Renal cortical epithelial cell (primary cell): ENCODE measurements at places on chromosomes 11 and 22.

GRCh38 chr11:82775736-82776346, 42.2 kb upstream of the FAM181B start:
- DNase-seq = peak; percentile 37

DNA sequence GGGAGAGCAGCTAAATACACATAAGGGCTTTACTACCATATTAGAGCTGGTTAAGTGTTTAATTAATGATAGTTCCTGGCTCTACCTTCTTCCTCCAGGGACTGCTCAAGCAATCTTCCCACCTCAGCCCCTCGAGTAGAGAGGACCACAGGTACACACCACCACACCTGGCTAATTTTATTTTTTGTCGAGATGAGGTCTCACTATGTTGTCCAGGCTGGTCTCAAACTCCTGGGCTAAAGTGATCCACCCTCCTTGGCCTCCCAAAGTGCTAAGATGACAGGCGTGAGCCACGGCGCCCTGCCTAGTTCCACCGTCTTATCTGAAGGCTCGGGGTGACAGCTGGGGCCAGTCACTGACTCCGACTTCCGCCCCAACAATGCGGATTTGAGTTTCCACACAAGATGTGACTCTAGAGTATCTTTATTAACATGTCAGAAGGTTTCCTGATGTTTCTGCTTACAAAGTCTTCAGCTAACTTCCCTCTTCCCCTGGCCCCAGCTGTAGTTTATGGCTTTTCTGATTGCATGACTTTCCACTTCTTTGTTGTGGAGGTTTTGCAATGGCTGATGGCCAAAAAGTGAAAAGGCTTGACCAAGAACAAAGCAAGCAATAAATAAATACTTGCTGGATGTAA, 16.8 kb downstream of the TPST2 start:
- peak; percentile 55 for DNase-seq

DNA sequence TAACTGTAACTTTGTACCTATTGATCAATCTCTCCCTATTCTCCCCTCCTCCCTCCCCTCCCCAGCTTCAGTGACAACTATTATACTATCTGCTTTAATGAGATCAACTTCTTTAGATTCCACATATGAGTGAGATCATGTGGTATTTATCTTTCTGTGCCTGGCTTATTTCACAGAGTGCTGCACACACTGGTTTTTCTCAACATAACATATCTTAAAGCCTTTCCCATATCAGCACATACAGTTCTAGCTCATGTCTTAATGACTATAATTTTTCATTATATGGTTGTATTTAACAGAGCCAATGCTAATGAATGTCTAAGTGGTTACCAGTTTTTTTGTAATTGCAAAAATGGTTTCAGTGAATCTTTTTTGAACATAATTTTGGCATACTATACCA, 340.3 kb upstream of the DDI1 start:
- no peak for DNase-seq

GRCh38 chr11:65698205-65698604, 13.8 kb upstream of the KAT5 start:
- no peak for DNase-seq

DNA sequence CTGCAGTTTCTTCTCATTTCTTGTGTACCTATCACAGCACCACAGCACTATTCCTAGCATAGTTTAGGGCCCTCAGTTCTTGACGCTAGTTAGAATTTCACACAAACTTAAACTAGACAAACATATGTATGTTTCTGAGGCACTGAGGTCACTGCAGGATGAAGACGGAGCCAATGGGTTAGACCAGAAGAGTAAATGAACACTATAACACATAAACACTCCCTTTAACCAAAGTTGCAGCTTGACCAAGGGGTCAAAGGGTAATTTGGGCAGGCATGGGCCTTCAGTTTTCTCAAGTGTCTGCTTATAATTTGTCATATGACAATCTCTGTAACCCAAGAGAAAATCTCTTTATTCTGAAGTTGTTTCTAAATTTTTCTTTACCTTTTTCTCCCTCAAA, 12.9 kb upstream of the HBE1 start:
- no peak for DNase-seq

DNA sequence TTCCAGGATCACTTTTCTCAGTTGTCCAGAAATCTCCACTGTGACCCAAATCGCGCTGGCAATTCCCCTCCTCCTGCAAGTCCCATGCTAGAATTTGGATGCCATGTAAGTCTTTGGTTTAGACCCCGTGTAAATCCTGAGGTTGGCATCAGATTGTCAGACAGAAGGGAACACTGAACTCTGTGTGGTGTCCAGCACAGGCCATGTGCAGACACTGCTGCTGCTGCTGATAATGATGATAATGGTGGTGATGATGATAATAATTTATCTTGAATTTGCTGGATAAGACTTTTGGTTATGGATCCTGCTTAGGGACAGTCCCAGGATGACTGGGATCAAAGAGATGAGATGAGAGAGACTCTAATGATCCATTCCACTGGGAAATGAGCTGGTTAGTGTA, 45.0 kb downstream of the RPUSD4 start:
- no peak for DNase-seq

DNA sequence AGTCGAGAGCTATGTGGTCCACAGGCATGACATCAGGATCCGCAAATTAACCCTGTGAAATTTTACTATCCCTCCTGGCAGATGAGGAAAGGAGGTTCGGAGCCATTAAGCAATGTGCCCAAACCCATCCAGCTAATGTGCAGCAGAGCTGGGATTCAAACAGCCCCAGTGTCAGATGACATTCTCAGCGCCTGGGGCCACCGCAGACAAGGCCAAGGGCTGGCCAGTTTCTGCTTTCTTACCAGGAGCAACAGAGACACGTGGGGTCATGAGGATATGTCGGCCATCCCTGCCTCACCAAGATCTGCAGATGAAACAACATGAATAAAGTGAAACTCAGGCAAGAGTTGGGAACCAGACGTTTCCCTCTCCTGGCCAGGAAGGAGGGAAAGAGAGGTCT, 110.2 kb downstream of the TENM4 start:
- DNase-seq = no peak

- no peak for DNase-seq
Measured at GRCh38 chr11:44450295-44450932, 115.0 kb upstream of the CD82 start.

GRCh38 chr11:63765688-63766241, 2.8 kb downstream of the ZFTA start:
- DNase-seq = no peak

GRCh38 chr11:76107971-76108370, 98.3 kb downstream of the WNT11 start:
- DNase-seq = no peak

DNA sequence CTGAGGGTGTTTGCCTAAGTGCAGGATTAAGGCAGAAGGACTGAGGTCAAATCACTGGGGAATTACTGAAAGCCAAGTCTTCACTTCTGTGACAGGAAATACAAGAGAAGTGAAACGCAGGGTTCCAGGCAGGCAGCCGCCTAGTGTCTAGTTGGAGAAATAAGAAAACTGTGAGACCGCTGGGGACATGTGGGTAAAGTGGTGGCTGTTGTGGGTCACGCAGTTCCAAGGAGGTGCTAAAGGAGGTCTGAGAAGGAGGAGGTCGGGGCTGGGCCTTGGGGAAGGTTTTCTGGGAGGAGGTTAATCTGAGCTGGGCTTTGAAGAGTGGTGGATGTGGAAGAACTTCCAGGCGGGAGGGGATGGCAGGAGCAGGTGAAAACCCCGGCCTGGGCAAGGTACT, 11.2 kb downstream of the MCM5 start:
- no peak for DNase-seq

DNA sequence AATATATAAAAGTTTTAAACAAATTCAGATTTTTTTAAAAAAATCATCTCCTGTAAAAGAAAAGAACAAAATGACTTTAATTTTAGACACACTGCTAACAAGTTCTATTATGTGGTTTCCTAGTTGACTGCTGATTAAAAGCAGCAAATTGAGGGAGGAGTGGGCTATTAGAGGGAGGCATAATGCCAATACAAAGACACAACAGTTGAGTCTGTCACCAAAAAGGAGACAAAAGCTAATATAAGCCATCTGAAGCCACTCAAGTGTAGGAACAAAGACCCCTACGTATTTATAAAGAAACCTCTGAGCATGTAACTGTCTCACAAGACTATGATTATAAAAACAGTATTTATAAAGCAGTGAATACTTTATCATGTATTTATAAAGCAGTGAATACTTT, 28.6 kb downstream of the TMEM123 start:
- DNase-seq = no peak

GRCh38 chr11:121127809-121128208, 26.8 kb downstream of the TECTA start:
- no peak for DNase-seq

- DNase-seq = peak; percentile 98
Measured at GRCh38 chr11:132064987-132065620, 694.7 kb downstream of the NTM start.

GRCh38 chr11:134358165-134358855, 26.5 kb downstream of the GLB1L2 start:
- DNase-seq = no peak

DNA sequence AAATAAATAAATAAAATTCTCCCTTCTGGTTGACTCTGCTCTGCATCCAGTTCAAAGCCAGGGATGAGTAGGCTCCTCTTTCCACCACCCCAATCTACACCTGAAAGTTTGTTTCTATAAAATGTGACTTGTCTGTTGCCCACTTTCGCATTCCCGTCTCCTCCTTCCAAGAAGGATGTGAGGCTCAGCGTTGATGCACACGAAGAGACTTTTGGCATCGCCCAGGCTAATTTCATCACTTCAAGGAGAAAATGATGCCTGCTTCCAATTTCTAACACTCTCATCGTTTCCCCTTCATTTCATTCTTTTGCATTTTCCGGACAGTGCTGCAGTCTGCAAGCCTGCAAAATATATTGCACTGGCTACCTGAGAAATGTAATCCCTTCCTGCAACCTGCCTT, 3.9 kb downstream of the MPPED1 start:
- DNase-seq = no peak

DNA sequence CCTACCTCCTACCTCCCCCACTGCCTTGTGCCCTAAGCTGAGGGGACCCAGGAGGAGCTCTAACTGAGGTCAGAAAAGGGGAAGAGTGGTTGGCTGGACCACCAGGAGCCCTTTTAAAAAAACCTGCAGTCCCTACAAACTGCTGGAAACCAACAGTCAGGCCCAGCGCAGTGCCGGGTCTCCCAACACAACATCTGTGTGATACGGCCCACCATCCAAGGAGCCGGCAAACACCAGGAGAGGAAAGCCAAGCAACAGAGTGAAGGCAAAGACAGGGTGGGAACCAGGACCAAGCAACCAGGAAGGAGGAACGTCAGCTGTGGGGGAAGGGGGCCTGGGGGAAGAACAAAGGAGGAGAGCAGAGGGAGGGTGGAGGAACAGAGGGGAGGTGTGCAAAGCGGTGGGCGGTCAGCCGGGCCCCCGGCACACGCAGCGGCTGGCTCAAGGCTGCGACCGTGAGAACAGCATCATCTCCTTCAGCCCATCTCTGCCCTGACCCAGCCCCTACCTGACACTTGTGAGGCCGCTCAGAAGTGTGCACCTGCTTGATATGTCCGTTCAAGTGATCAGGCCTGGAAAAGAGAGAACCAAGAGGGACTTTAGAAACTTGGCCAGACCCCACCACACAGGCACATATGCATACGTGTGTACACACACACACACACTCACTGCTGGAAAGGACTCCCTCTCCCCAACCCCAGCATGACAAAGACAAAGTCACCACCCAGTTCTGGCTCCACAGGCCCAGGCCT, 3.6 kb downstream of the PATZ1 start:
- no peak for DNase-seq

- DNase-seq = no peak
Measured at GRCh38 chr11:126476977-126477376, 121.5 kb downstream of the ST3GAL4 start.

- DNase-seq = no peak
Measured at GRCh38 chr11:118450451-118450850, 14.2 kb downstream of the KMT2A start.

DNA sequence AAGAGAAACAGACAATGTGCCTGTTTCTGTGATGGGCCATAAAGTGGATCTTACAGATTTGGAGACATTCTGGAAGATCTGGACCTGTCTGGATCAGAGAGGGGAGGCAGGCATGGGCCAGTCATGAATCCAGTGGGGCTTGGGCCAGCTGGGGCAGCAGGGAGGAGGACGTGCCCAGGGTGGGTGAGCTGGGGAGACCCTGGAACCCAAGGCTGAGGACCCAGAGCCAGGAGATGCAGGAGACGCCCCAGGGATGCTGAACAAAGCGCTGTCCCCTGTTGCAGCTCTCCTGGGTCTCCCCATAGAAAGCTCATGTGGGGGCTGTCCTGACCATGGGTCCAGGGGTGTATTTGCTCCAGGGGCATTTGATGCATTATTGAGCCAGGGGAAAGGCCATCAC, 1.5 kb upstream of the APOBEC3A start:
- DNase-seq = no peak

DNA sequence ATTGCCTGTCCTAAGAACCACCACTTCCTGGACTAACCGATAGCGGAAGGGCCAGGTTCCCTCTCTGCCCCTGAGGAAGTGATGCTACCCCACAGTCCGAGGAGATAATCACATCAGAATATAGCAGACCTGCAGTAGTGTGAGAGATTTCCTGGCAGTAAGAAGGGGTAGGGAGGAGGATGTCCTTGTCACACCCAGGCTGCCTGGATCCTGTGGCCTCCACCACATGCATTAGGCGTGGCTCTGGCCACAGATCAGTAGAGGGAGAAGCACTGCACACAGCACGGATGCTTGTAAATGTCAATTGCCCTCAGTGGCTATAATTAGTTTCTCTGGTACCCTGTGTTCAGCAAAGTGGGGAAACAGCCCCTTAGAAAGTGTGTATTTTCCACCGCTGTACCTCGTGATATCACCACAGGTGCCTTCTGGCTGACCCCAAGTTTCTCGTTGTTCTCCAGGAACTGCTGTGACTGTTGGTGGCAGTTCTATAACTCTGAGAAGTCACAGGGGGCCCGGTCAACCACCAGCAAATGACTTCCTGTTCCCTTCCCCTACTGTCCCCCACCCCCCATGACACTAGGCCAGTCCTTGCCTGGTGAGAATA, 61.8 kb downstream of the UBASH3B start:
- no peak for DNase-seq

GRCh38 chr11:13861411-13861810, 101.1 kb upstream of the SPON1 start:
- no peak for DNase-seq

DNA sequence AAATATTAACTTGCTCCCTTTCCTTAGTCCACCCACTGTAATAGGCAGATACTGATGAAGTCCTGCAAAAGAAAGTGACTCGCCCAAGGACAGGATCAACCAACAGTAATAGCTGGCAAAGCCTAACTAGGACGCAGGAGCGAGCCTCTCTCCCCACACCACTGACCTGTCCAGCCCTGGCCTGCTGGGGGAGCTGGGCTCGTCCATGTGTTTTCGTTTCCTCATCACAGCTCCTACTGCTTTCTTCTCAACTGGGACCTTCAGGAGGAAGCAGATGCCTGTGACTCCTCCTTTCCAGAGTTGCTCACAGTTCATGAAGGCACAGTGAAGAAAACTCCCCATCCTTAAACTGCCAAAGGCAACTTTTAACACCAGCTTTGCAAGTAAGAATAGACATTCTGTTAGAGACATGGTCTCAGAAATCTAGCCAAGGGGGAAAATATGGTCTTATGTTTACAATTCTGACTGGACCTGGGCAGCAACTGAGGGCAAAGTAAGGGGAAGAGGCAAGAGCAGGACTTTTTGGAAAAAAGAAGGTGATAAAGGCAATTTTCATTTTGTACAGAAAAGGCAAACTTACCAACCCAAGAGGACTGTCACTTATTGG, 11.6 kb upstream of the GPHA2 start:
- DNase-seq = peak; percentile 11

- no peak for DNase-seq
Measured at GRCh38 chr11:2102132-2102882, 36.9 kb downstream of the IGF2 start.
